ENCODE measurements at places on chromosomes 3 and 15.

- DNase-seq = no peak
These were observed 105.9 kb upstream of the TSC22D2 start for GRCh38 chr3:150302246-150302645.

DNA sequence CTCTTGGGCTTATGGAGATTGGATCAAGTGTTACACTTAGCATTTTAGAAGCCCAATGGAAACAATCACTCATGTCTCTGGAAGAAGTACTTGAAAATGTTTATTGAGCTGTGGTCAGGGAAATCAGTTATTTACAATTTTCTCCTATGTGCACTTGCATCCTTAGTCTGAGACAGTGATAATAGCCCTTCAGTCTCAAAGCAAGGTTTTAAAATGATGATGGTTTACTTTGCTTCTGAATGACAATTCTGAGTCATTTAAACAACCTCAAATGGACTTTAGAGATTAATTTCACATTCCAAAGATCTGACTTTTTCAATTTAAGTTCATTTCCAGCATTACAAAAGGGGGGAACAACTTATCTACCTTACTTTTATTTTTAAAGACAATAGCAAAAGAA lies 20.1 kb downstream of the TIPARP start:
- DNase-seq = no peak

DNA sequence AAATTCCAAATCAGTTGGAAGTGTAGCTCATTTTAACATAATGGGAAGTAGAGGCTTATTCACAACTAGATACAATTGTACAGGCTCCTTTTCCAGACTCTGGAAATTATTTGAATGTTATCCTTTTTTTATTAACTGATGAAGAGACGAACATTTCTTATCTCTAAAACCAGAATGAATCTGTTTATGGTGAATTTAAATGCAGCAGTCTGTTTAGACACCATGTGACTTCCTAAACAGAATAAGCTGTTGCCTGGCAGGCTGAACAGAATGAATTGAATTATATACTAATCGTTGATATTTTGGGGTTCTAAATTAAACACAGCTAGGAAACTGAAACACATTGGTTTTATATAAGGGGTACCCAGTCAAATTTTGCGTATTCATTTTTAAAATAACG lies 4.0 kb downstream of the SEC61A1 start:
- DNase-seq = no peak

- no peak for DNase-seq
These were observed 32.2 kb downstream of the GPD1L start for GRCh38 chr3:32138545-32139104.

- DNase-seq = no peak
These were observed 3.5 kb downstream of the DUSP7 start for GRCh38 chr3:52052831-52053306.

- no peak for DNase-seq
These were observed 52.7 kb downstream of the CHST2 start for GRCh38 chr3:143172062-143172794.

- DNase-seq = no peak
These were observed 9.4 kb upstream of the SACM1L start for GRCh38 chr3:45679805-45680204.

- no peak for DNase-seq
These were observed 247.1 kb downstream of the KLF13 start for GRCh38 chr15:31573759-31574158.

- no peak for DNase-seq
These were observed 90.7 kb downstream of the ATP8B4 start for GRCh38 chr15:50028326-50028725.

DNA sequence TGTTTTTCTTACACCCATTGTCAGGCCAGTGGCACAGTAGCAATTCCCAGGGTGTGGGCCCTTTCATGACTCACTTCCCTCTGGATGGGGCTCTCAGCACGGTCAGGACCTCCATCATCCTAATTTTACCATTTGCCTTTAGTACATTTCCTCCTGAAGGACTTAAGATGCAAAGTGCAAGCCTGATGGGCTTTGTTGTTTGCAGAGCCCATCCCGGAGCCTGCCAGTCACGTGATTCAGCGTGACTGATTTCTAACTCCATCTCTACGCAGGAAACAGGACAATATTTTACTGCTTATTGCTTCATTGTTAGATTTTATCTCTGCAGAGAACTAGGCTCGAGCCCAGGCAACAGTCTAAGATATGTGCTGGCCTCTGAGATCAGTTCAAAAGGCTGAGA lies 223.7 kb downstream of the PDZRN3 start:
- no peak for DNase-seq
